ENCODE measurements at places on chromosomes 7 and 10.

- no peak for DNase-seq
Observed at GRCh38 chr7:148799893-148800555, 84.1 kb downstream of the EZH2 start.

DNA sequence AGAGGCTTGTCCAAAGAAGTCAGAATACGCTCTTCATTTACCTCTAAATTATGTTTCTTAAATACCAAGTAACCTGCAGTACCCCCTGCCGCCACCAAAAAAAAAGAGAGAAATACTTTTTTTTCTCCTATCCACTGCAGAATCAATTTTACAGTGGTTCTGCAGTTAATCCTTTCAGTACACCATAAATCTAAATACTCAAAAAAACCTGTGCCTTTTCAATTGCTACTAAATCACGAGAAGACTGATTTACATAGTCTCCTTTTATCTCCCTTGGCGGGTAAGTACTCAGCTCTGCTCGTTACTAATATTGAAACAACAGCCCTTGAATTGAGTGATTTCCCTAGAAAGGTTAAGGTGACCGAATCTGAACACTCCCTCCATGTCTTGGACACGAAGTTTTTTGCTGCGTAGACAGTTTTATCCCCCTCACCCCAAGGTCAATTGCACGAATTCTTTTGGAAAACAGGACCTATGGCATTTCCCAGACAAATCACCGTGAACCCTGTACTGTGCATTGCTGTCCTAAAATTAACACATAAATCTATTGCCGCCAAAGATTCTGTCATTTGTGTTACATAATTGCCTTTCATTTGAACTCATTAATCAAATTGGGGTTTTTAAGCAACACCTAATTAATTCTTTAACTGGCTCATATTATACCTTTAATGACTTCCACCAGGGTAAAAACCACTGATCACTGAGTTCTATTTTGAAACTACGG is 512 bp upstream of the VIM start:
- DNase-seq = no peak

- DNase-seq = peak; percentile 73
Observed at GRCh38 chr10:58424176-58424575, 39.0 kb downstream of the TFAM start.

GRCh38 chr10:60663850-60664249 is 114.4 kb upstream of the CDK1 start:
- no peak for DNase-seq

DNA sequence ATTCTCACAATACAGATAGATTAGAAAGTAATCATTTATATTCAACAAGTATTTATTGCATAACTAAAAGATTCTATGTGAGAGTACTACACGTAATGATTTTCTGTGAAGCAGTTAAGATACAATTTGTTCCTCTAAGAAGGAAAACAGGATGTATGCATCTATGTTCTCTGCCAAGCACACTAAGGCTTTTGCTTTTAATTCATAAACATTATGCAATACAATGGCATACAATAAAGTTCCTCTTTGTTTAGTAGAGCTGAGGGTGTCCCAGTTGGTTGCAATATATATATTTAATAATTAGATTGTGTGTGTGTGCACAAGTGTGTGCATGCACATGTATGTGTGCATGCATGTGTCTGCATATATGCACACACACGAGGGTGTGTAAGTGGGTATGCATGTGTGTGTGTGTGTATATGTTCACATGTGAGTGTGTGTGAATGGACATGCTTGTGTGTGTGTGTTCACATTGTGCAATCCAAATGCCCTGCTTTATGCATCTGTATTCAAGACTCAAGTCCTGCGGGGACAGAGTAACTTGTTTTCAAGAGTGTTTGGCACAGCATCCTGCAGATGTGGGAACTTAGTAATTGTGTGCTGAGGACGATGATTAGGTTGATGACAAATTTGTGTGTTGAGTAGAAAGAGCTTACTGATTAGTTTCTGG is 481.5 kb upstream of the KLF6 start:
- DNase-seq = peak; percentile 94

DNA sequence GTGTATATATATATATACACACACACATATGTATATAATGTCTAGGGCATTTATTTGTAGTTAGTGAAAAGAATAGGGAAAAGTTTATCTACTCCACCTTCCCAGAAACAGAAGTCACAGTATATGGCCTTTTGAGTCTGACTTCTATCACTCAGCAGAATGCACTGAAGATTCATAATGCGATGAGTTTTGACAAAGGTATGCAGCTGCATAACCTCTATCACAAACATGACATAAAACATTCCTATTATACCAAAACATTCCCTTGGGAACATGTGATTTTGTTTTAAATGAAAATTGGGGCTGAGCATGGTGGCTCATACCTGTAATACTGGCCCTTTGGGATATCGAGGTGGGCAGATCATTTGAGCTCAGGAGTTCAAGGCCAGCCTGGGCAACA is 137.3 kb upstream of the EEPD1 start:
- DNase-seq = no peak

GRCh38 chr10:52297747-52298146 is 16.3 kb upstream of the DKK1 start:
- DNase-seq = no peak

DNA sequence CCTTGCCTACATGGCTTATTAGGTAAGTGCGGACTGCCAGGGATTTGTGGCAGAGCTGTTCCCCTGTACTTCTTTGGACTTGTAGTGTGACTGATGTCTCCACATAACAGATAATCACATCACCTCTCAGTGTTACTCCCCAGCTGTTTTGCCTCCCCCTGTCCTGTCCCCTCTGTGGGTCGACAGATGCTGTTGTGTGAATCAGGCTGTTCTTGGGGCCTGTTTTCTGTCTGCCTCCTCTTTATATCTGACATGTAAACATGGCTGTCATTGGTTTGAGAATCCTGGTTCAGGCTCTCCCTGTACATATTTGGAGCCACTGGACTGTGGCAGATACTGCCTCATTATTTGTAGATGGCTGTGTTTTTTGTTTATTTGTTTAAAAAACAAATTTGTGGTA is 22.7 kb downstream of the CCNY start:
- no peak for DNase-seq

- no peak for DNase-seq
Observed at GRCh38 chr7:72042855-72043254, 369.3 kb downstream of the CALN1 start.

DNA sequence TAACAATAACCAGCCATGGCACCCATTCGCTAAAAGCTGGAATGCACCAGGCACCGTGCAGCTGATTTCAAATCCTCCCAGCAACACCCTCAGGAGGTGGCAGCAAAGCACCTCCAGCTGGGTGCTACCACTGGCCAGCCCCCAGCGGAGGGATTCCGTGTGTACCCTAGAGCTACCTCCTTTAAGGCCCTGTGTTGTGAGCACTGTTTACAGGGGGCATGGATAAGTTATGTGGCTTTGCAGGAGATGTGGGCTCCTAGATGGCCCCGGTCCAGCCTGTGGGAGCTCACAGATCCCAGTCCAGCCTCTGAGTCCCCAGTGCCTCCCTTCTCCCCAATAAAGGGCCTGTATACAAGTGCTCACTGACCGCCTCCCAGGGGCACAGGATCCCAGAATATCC is 27.1 kb downstream of the TNRC18 start:
- DNase-seq = peak; percentile 36

All from fibroblast of lung (primary cell).